ENCODE measurements at places on chromosomes 3 and 15.

DNA sequence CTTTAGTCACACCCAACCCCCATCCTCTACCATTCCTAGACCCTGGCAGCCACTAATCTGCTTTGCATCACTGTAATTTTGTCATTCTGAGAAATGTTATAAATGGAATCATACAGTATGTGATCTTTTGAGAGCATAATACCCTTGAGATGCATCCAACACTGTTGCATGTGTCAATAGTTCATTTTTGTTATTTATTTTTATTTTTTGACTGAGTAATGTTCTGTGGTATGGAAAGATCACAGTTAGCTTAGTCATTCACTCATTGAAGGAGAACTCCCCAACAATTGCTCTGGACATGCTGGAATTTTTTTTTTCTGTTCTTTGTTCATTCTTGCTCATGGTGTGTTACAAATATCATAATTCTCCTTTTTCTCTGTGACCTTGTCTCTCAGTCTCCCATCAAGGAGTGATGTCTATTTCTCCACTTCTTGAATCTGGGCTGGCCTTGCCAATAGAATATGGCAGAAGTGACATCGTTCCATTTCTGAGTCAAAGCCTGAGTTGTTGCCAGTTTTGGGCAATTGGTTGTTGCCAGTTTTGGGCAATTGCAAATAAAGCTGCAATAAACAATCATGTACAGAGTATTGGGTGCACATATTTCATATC, 6.8 kb upstream of the ADPGK start:
- DNase-seq, result no peak

- DNase-seq, result no peak
These were observed 354.5 kb upstream of the TPRG1 start for GRCh38 chr3:188817103-188817934.

DNA sequence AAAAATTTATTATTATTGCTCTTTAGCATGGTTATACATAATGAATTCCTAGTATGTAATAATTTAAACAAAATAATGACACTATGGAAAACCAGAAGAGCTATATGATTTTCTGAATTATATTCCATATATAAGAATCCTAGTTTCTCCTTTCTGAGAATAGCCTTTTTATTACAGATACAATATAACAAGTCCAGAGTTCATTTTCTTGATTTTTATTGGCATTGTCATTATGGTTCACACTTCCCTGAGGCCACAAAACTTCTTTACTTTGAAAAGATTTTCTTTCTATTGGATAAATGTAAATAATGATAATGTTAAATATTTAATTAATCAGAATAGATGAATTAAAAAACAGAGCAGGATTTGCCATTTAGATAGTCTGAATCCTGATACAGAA, 362.3 kb upstream of the BCHE start:
- DNase-seq, result no peak

GRCh38 chr3:4406746-4407568, 60.1 kb downstream of the SUMF1 start:
- no peak for DNase-seq

- no peak for DNase-seq
These were observed 52.2 kb upstream of the POLR2M start for GRCh38 chr15:57654153-57654852.

GRCh38 chr3:7518456-7518855, 657.5 kb downstream of the GRM7 start:
- DNase-seq, result no peak

DNA sequence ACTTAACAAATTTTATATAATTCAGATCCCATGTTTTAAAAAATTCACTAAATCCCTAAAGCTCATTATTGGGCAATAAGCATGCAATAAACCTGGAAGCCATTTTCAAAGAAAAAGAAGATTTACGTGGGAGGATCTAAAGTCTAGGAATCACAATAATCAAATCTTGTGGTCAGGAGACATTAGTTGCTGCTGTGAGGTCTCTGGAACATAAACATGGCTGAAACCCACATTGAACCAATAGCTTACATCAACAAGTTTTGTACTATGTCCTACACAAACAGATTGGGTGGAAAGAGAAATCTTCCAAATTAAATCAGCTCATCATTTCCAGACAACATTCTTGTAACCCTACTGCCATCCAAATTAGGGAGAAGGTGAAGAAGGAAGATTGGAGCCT, 121.9 kb upstream of the EPHA3 start:
- DNase-seq, result no peak

DNA sequence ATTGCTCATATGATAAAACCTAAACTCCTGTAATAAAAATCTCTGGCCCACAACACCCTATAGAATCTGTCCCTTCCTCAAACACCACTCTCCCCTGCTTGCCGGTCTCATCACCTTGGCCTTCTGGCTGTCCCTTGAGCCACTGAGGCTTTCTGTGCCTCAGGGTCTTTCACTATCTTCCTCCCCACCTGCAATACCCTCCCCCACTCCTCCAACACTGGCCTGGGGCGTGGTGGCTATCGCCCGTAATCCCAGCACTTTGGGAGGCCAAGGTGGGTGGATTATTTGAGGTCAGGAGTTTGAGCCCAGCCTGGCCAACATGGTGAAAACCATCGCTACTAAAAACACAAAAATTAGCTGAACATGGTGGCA, 3.3 kb upstream of the CSK start:
- no peak for DNase-seq

- DNase-seq, result peak; percentile 98
These were observed at the start of gene UBL7 for GRCh38 chr15:74460871-74461846. Gene UBL7 (minus strand): TSS chr15:74461160. CDS start chr15:74458867, 2,293 bp downstream.

DNA sequence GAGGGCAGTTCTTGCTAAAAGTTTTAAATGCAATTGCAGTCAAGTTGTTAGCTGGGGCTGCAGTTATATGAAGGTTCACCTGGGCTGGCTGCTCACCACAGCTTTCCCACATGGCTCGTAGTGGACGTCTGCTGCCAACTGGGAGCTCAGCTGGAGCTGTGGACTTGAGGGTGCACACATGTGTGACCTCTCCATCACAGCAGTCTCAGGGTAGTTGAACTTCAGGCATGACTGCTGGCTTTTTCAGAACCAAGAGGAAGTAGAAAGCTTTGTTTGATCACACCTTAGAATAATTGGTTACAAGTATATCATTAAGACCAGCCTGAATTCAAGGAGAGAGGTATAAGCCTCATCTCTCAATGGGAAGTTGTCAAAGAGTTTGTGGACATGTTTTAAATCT, 74.1 kb downstream of the CHL1 start:
- DNase-seq, result no peak

- no peak for DNase-seq
These were observed 1.2 kb upstream of the HYAL1 start for GRCh38 chr3:50304601-50305000.

DNA sequence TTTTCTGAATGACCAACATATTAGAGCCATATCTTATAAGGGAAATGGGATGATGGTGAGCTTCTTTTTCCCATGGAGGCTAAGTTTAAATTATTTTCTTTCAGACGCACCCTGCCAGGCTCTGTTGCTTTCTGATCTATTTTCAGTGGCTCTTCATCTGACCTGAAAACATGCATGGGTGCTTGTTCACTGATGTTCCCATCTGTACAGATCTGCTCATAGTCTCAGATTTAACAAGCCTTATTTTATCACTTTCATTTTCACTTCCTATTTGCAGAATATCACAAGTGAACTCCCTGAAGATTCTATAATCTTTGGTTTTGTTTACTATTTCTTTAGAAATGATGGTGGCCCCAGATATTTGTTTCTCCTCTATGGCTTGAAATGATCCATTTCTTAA, 31.1 kb upstream of the SUCLG2 start:
- no peak for DNase-seq

GRCh38 chr3:153313302-153313965, 151.4 kb downstream of the RAP2B start:
- no peak for DNase-seq

Measured in LoVo (cell line).